Stimulated activated CD4-positive, alpha-beta T cell treated with anti-CD3 and anti-CD28 coated beads, Interleukin-12 subunit alpha, Interleukin-12 subunit beta, amount 100 ng/mL, for 4 hours (primary cell): ENCODE measurements at places on chromosomes 13 and 19.
A peak's percentile ranks its signal among the peaks of the same experiment; 100 is the strongest.

DNA sequence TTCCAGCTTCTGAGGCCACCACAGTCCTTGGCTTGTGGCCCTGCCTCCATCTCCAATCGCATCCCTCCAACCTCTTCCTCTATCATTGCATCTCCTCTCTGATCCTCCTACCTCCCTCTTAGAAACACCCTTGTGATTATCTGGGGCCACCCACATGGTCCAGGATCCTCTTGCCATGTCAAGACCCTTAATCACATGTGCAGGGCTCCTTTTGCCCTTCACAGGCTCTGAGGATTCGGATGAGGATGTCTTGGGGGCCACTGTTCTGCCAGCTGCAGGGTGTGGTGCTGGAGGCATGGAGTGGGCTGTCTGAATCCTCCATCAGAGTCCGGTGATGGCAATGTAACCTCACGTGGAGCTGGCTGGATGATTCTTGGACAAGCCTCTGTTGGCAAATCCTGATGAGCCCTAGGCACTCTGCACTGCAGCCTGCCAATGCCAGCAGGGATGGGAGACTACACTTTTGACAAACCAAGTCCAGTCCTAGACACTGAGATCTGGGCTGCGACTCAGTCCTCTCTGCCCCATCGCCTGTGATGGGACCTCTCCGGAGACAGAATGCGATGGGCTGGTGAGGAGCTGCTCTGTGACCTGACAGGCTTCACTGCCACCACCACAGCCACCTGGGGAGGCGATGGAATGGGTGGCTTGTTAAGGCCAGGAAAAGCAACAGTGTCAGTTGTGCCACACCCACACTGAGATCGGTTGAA is 61.2 kb downstream of the CCDC70 start:
- DNase-seq: no peak

DNA sequence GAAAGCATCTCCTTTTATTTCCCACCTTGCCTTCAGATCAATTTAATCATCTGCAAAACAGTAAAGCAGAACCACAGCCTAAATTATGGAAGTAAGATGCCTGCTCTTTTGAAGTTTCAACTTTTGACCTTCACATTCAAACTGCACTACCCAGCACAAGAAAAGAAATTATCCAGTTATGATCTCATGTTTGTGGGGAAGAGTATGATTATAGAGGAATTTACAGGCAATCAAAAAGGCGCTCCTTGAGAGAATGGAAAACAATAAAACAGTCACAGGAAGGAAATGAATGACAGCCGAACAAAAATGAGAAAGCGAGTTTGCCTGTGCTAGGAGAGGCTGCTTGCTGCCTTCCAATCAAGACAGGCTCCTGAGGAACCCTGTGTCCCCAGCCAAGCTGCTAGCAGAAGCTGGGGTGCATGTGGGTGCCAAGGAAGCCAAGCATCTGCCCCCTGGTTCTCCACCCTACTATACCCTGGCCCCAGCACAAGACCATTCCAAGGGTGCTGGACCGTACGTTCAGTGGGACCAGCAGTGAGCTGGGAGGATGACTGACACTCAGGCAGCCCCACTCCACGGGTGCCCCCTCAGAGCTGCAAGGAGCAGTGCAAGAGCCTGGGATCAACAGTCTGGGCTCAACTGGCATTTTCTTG is 47.8 kb downstream of the PEPD start:
- DNase-seq: no peak

DNA sequence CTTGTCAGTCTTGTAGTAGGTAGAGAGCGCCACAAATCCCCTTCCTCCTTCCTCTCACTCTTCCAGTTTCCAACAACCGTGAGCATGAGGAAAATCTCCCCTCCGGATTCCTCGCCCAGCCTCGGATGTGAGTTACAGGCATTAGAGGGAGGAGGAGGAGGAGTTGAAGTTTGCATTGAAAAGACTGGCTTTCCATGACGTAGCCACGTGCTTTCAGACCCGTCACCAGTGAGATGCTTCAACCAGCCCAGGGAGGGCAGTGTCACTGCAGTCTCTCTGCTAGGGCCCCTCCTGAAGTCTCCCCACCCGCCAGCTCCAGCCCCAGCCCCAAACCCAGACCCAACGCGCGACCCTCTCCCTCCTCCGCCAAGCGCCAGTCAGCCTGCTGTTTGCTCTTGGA is 442 bp upstream of the FGF14 start:
- peak; percentile 21 for DNase-seq

DNA sequence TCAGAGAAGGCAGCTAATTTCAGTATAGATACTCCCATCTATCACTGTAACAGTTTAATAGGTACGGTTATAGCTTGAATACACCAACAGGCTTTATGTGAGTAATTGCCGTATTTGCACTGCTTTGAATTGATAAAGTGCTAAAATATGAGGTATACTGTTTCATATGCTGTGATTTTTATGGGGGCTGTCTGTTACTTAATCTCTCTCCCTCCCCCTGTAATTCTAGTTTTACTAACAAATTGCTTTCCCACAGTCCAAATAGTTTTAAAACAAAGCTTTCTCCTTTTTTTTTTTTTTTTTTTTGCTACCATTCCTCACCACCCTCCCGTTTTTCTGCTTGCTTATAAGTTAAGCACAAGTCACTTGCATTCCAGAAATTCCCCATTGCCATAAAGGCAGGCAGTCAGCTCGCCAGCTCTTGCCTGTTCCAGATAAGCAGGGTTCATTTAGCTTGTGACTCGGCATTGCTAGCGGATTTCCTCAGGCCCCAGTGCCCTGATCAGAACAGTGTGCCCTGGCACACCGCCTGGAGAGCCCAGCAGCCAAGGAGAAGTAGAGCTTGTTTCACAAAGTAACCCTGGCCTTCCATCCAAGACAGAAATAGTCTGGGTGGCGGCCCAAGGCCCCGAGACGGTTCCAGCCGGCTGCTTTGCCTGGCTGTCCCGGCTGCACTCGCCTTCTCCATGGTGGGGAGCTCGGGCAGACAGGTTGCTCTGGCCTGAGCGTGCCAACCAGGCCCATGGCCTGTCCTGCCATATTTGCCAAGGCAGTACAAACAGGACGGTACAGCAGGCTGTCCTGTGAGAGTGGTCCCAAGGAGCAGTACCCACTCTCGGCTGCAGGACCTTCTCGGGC is 43.5 kb upstream of the NPAS1 start:
- DNase-seq: no peak

GRCh38 chr13:74132776-74133656 is 1.2 kb downstream of the KLF12 start:
- DNase-seq: peak; percentile 25

GRCh38 chr13:48138270-48138669 is 43.4 kb upstream of the MED4 start:
- no peak for DNase-seq

DNA sequence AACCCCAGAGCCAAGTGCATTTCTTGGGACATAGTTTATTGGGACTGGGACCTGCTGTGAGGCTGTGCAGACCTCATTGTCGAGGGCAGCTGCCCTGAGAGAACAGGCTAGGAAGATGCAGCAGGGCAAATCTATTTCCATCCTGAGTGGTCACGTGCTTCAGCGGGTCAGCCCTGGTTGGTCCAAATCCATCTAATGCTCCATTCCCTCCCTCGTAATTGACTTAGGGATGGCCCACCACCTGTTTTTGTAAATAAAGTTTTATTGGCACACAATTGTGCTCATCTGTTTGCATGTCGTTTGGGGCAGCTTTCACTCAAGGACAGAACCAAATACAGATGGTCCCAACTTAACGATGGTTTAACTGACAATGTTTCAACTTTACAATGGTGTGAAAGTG is 75.5 kb upstream of the ADGRE5 start:
- DNase-seq: no peak

GRCh38 chr19:4389511-4390016 is 10.8 kb downstream of the SH3GL1 start:
- no peak for DNase-seq

DNA sequence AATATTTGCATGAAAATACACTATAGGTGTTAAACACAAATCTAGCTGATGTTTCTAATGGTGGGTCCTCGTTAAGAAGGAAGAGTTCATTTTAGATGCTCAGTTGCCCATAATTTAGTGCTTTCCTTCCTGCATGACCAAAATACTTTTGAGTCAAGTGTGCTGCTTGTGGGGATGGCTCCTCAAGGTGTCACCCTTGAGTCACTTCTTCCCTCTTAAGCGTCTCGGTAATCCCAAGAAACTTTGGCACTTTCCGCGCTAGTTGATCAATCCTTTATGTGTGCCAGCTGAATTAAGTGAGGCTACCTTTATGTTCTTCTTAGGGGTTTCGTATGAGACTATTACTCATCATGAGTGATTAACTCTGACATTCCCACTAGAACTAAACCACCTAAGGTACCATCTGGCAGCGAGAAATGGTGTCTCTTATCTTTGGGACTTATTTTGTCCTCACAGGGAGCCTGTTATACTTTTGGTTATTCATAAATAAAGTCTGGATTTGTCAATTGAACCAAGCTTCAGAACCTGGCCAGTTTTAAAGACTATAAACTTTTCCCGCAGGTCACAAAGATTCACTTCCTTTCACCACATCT is 106.8 kb downstream of the NHLRC3 start:
- DNase-seq: peak; percentile 10

- no peak for DNase-seq
These were observed 1718.7 kb upstream of the SLC10A2 start for GRCh38 chr13:104784891-104785290.

GRCh38 chr19:31979362-31979761 is 366.0 kb upstream of the ZNF507 start:
- DNase-seq: no peak

GRCh38 chr19:13366529-13367143 is 139.6 kb downstream of the CACNA1A start:
- DNase-seq: no peak

- DNase-seq: no peak
These were observed 139.0 kb downstream of the FLT1 start for GRCh38 chr13:28355822-28356371.

- no peak for DNase-seq
These were observed 45.6 kb downstream of the ZNF283 start for GRCh38 chr19:43872547-43873336.

- no peak for DNase-seq
These were observed 2.5 kb downstream of the SIGLEC7 start for GRCh38 chr19:51144482-51145045.

DNA sequence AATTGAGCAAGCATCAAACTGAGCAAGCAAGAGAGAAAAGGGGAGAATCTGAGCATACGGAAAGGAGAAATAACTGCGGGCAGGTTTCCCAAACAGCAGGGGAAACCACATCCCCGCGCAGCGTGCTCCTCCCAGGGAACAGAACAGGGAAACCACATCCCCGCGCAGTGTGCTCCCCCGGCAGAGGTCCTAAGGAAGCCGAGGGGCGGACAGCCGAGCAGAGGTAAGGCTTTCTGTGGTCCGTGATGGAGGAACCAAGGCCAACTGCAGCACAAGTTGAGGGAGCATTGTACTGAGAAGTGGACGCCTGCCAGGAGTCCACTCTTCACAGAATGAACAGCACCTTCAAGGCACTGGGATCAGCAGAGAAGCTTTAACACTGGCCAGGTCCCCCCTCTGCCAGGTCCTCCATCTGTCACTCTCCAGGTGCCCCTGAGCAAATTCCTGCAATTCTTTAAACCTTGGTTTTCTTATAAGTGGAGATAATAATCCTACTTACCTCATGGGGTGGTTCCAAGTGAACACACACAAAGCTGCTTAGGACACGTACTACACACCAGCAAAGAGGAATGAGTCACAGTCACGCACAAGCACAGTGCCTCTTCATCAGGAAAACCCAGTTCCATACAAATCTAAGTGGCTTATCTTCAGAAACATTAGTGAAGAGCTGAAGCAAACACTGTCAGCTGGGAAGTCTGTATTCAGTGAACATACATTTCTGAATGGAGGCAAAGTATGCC is 23.0 kb upstream of the LAMP1 start:
- DNase-seq: no peak

- no peak for DNase-seq
These were observed 435.1 kb downstream of the FOXO1 start for GRCh38 chr13:40231311-40231710.

DNA sequence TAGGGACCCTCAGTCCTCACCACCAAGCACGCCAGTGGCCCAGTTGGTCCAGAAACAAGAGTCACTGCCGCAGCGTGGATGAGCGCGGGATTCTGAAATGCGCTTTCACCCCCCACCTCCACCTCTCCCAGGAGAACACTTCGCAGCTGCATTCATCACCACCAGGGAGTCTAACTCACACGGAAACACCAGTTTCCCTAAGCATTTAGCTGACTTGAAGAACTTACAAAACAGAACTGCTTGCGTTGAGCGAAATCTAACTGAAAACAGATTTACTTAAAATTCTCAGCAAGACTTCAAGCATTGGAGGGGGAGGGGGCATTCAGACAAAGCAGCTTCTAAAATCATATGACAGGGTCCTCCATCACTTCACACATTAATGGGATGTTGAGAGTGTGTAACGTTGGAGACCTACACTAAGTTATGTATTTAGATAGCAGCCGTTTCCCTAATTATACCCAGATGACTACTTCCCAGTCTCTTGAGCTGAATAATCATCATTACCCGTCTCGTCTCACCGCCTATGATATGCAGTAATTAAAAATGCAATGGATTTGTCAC is 258.2 kb upstream of the IRS2 start:
- no peak for DNase-seq

GRCh38 chr13:36430247-36431203 is 1.8 kb upstream of the CCNA1 start:
- no peak for DNase-seq

- no peak for DNase-seq
These were observed 112.8 kb upstream of the PABPC3 start for GRCh38 chr13:24983094-24983493.

GRCh38 chr19:3304871-3305423 is 61.4 kb upstream of the NFIC start:
- peak; percentile 77 for DNase-seq

DNA sequence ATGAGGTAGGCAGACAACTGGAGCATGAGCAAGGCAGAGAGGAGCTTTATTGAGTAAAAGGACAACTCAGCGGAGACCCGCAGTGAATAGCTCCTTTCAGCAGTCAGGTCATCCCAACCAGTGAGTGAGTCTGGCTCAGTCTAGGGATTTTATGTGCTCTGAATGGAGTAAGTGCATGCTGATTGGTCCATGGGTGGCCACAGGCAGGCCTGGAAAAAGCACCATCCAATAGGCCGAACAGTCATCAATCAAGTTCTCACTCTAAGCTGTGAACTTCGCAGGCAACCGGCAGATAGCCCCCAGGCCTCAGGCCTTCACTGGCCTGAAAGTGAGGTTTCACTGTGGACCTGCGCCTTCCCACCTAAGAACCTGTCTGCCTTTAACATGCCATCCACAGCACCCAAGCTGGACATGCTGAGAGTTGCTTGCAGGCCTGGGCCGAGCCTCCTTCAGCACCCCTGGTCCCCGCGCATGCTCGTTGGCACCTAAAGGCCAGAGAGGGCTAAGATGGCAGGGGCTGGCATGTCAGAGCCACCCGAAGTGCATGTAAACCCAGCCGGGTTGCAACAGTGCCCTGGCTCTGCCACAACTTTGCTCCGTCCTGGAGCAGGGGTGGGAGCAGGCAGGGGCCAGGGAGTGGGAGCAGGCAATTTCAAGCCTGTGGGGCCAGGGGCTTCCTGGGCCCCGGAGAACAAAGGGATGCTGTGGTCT is 698.7 kb downstream of the SLITRK1 start:
- DNase-seq: no peak

- DNase-seq: no peak
These were observed 4.5 kb downstream of the BSG start for GRCh38 chr19:576768-577438.
